ENCODE measurements at places on chromosomes 4 and X.

- DNase-seq, result no peak
These were observed 3.4 kb upstream of the SEC24D start for GRCh38 chr4:118839221-118839927.

DNA sequence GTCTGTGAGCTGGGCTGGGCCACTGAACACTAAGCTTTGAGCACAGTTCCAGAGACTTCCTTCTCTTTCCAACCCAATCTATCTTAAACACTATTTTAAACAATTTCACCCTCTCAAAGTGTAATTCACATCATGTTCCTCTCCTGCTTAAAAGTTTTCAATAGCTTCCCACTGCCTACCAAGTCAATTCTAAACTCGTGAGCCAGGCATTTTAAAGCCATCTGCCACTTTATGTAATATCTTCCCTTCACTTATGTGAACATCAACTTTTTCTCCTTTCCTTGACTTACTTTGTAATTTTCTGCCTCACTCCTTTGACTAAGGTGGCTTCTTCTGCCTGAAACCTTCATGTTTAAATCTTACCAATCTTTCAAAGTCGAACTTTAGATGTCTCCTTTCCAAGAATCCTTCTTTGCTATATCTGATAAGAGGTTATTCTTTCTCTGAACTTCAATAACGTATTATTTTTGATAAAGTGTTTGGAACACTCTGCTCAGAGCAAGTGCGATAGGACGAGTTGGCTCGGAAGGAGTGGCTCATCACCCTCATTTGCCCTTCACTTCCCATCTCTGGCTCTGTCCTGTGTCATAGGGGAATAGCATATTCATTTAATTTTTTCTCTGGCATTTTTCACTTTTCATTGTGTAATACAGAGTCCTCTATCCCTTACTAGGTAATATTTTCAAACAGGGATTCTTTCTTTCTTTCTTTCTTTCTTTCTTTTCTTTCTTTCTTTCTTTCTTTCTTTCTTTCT lies 13.0 kb upstream of the SPARCL1 start:
- DNase-seq, result no peak

DNA sequence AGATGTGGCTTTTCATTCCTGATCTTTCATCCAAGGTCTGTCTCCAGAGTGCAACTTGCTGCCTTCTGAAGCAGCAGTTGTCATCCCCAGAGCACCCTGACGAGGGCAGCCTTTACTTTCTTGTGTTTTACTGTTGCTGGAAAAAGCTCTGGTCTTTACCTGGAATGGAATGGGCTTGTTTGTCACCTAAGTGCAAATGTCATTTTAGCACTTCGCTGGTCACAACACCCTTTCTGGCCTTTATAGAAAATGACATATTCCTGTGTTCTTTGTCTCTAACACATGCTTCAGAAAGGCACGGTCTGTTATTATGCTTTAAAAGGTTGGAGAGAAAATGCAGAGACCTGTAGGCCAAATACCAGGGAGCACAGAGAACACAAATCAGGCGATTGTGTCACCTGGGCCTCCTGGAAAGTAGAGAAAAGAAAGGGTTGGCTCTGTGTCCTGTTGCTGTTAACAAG lies 332.7 kb upstream of the IGFBP7 start:
- DNase-seq, result no peak

DNA sequence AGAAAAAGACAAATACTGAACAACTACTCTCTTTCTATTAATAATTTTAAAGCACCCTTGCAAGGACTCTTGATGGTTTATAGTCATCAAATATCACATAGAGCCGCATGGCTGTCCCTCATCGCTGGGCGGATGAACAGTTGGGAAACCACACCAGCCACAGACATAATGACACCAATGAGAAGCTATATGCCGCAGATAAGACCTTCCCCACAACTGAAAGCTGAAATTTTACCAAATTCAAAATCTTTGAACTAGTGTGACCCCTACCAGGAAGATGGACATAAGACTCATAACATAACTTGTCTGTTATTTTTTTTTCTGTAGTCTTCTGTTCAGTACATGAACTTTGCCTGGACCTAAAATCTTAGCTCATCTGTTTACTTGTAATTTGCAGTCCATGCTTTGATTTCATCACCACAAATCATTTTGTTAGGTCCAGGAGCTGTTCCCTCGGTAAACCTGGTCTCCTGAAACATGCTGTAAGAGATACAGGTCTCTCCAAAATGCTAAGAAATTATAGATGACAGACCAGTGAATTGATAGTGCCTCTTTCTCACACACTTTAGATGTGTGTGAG lies 157.3 kb upstream of the RAPGEF2 start:
- no peak for DNase-seq

DNA sequence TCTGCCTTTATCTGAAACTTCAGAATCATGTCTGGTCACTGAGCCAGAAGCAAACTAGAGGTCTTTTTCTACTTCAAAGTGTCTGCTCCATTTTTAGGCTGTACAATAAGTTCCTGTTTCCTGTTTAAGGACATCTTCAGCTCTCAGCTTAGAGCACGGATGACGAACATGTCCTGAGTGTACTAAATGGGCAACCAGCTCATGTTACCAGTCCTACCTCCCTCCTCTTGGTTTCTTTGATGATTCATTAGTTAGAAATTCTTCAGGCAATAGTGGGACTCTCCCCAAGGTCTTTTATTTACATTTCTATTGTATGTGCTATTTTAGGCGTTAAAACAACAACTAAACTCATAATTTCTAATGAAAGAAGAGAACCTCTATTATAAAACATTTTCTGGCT lies 58.0 kb downstream of the ENPEP start:
- no peak for DNase-seq

- DNase-seq, result no peak
These were observed 394.6 kb upstream of the DMD start for GRCh38 chrX:33605997-33606396.

- DNase-seq, result no peak
These were observed 14.4 kb downstream of the GEMIN8 start for GRCh38 chrX:14015294-14015693.

GRCh38 chrX:137823257-137823656 lies 257.3 kb downstream of the ZIC3 start:
- DNase-seq, result no peak

DNA sequence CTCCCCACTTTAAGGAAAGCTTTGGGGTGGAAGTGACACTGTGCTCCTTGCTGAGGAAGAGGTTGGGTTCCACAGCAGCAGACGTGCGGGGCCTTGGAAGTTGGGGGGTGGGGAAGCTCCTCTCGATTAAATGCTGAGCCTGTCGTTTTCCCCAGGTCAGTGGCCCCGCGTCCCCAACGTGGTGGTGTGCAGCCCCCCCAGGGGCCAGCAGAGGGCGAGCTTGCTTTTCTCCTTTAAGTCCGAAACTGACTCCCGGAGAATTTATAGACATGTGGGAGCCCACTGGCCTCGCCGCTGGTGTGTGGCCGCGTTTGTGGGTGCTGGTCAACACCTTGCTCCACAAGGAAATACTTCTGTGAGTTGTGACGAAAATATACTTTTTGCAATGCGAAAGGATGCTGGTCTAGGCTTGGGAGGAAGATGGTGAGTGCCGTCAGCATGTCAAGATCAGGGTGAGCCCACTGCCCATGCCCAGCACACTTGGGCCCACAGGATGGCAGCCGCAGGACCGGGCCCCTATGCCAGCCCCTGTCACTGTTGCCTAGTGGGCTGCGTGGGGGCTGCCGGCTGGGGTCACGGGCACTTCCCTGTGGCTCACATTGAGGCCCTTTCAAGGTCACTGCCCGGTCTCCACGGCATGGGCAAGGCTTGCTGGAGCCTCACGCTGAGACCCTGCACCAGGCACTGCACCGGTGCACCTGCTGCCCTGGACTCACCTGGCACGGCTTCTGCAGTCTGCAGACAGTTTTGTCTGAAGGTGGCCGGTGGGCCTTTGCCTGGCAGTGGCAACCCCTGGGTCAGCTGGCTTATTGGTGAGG lies 9.4 kb downstream of the UVSSA start:
- peak; percentile 16 for DNase-seq

GRCh38 chr4:155946486-155946885 lies 7.2 kb downstream of the CTSO start:
- no peak for DNase-seq

DNA sequence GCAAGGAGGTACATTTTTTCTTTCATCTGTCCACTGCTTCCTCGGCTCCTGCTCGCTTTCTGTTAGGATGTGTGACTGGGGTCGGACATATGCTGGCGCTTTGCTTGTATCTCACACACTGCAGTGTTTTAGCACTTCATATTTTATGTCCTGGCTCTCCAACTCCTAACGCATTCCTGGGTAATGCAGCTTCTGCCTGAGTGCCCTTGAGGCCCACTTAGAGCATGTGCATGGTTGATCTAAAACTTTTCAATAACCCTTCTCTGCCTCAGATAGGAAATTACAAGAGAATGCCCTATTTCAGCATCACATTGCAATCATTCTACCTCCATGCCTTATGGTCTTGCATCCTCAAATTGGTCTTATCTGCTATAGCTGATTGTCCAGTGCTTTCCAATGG lies 65.3 kb downstream of the NEIL3 start:
- DNase-seq, result no peak

DNA sequence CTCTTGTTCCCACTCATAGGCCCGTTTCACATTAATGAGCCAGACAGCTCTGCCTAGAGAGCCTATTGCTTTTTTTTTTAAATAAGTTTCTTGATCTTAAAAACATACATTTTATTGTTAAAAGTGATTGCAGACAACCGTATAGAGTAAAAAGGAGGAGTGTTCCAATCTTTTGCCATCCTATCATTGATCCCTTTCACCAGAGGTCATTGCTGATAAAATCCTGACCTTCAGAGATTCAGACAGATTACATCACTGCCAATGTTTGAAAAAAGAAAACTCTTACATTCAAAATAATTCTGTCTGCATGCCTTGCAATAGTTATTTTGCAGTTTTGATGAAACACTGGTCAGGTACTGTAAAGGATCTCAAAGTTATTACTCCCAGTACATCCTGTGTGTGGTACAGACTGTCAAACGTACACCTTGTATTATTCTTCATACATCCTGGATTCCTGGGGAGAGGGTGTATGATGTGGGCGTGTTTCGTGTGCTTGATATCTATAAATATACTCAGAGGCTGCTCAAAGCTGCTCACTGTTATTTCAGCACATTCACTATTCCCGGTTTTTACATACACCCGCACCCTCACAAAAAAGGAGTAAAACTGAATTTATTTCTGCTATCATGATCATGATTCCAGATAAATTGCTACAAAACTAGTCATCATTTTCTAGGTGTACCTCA lies 15.4 kb upstream of the KLHL2 start:
- no peak for DNase-seq

DNA sequence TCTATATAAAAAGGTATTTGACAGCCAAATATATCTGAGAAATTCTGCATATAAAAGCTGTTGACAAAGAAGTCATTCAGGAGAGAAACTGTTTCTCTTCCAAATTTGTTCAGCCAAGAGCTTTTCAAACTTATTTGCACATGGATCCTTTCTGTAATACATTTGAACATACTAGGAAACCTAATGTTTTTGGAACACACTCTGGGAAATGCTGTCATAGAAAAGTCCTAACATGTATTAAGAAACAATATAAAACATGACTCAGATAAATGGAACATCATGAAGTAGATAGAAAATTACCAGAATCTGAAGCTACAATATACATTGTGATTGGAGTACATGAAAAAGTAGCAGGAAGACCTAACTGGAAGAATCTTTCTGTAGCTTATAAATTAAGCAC lies 781.5 kb upstream of the EPHA5 start:
- no peak for DNase-seq

GRCh38 chr4:91488946-91489345 lies 814.8 kb upstream of the GRID2 start:
- no peak for DNase-seq

DNA sequence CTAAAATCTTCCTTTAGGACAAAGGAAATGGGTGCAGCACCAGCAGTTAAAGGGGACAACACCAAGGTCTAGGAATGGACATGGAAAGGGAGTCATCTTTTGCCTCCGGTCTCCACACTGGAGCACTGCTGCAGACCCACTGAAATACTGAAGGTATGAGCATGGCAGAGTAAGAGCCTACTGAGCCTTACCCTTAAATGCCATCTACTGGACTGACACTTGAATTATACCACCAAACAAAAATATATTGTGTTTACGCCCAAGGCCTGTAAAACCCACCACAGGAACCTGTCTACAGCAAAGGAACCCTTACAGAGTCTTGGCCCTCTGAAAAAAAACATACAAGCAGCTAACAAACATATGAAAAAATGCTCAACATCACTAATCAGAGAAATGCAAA lies 443.4 kb downstream of the CCSER1 start:
- DNase-seq, result no peak

GRCh38 chr4:587671-588350 lies 11.7 kb upstream of the TMEM271 start:
- DNase-seq, result no peak

DNA sequence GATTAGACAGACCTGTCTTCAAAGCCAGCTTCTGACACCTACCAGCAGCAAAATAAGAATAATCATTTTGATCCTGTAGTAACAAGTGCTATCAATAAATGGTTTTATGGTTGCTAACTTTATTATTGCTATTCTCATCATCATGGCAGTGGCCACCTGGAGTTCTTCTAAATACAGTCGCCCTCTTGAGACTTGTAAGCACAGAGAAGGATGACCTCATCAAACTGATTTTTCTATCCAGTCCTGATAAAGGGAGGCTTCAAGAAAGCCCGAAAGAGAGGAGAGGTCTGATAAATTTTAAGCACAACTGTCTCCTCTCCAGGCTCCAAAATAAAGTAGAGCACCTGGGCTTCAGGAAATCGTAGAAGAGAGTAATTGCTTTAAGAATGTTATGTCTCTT lies 286.4 kb downstream of the USP46 start:
- DNase-seq, result no peak

- no peak for DNase-seq
These were observed 31.6 kb downstream of the CDKL5 start for GRCh38 chrX:18457000-18457399.

DNA sequence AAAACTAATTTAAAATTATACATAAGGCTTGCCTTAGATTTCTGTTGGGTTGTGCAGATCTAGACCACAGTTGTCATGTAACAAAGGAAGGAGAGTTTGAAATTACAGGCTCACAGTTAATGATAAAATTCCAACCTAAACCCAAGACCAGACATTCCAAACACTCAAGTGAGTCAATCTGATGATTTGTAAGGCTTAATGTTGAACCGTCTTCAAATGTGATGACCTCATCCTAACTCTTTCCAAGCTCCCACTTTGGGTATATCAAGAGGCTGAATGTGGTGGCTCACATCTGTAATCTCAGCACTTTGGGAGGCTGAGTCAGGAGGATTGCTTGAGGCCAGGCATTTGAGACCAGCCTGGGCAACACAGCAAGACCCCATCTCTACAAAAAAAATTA lies 149.2 kb downstream of the TBL1X start:
- no peak for DNase-seq

DNA sequence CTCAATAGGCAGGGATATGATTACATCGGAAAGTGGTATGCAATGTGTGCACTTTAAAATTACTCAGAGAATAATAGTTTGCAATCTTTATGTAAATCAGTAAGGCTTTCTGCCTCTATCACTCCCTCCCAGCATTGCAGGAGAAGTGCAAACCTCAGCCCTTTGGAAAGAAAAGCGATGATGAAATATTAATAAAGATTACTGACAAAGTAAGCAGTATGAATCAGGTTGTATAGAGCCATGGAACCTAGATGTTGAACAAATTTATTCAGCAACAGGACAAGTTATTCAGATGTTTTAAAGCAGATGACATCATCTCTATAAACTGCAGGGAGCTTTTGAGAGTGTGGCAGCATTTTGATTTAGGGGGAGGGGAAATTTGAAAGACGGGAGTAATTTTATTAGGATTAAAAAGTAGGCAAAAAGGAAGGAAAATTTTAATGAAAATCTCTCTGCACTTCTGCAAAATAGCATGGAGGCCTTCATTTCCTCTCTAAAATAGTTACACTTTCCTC lies 631.7 kb upstream of the GRIA3 start:
- no peak for DNase-seq

All from activated T-cell treated with anti-CD3 and anti-CD28 coated beads for 24 hours (primary cell).